ENCODE measurements at places on chromosomes 2 and 18.

DNA sequence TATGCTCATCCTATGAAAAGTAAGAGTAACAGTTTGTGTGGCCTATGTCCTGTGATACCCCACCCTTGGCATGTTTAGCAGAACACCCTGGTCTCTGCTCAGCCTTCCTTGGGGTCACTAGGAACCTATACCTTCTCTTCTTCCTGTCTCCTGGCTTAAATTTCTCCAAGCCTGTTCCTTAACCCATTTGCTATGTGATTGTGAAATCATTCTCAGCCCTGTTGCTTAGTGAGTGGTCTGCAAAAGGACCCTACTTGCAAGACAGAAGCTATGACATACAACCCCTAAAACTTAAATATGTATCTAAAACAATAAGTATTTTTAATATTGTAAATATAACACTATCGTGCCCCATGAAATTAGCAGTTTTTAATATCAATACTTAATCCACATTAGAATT is 524.7 kb downstream of the PARD3B start:
- DNase-seq = no peak

- peak; percentile 27 for DNase-seq
These were observed 74.5 kb downstream of the TPO start for GRCh38 chr2:1487758-1488157.

- DNase-seq = no peak
These were observed 14.5 kb upstream of the FOSL2 start for GRCh38 chr2:28377984-28378678.

DNA sequence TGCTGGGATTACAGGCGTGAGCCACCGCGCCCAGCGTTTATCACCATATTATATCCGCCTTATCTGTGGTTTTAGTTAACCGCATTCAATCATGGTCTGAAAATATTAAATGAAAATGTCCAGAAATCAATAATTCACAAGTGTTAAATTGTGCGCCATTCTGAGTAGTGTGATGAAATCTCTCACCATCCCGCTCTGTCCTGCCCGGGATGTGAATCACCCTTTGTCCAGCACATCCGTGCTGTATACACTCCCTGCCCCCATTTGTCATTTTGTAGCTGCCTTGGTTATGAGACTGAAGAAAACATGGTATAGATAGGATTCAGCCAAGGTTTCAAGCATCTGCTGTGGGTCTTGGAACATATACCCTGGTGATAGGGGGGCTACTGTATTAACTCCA is 70.7 kb downstream of the TIMM21 start:
- no peak for DNase-seq

DNA sequence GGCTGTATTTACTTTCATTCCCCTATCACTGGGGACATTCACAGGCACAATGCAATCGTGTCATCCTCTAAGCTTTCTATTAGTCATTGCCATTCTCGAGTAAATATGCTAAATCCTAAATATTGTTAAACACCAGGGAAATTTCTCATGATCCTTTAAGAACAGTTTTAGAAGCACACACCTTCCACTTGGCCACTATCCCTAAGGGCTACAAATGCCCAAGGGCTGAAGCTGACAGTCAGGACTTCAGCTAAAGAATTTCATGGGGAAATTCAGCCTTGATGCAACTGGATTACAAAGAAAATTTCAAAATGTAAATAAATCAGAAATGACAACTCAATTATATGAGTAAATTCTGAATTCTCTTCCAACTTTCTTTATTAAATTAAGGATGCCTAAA is 163.1 kb upstream of the PID1 start:
- no peak for DNase-seq

DNA sequence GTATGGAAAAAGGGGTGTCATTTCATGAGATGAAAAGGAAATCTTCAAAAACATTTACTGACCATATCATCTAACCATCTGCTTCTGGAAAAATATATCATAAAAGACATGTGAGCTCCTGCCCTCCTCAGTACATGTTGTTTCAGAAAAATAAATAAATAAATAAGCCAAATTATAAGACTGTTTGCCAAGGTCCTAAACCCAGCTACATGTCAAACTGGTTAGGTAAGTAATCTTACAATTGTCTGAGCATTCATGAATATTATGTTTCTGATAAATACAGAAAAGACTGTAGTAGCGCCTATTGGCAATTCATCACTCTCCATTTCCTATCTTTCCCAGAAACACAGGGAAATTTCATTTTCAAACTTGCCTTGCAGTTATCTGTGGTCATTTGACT is 138.9 kb upstream of the SETBP1 start:
- no peak for DNase-seq

- DNase-seq = no peak
These were observed 490.6 kb upstream of the HS6ST1 start for GRCh38 chr2:128809259-128809636.

DNA sequence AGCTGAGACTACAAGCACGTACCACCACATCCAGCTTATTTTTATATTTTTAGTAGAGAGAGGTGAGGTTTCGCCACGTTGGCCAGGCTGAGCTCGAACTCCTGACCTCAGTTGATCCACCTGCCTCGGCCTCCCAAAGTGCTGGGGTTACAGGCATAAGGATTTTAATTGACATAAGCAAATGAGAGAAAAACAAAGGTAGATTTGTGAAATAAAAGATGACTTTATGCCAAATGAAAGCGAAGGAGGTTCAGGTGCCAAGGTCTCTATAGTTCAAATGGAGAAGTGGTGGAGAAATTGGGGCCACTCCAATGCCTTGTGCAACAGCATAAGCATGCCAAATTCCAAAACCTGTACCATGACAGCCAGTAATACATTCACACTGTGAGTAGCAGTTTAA is 180.6 kb downstream of the MREG start:
- DNase-seq = no peak

Measured in head of caudate nucleus (tissue), 42 donors.